ENCODE measurements at places on chromosomes 1 and 21.
A peak's percentile ranks its signal among the peaks of the same experiment; 100 is the strongest.

DNA sequence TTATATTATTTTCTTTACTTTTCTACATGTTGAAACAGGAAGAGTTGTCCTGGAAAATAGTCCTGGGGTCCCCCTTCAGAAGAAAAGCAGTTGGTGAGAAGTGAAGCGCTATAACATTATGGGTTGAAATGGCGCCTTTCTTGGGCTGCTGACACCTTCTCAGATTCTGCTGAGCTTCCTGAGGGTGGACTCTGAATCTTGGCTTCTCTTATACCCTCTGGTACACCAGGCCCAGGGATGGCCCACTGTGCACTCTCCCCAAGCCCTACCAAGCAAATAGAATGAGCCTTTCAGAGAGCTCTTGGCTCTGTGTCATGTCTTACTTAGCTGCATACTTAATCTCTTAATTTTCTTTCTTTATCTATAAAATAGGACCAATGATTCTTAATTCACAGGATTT lies 42.3 kb downstream of the CD247 start:
- DNase-seq, result no peak

GRCh38 chr1:38028671-38029070 lies 16.1 kb downstream of the UTP11 start:
- DNase-seq, result no peak

DNA sequence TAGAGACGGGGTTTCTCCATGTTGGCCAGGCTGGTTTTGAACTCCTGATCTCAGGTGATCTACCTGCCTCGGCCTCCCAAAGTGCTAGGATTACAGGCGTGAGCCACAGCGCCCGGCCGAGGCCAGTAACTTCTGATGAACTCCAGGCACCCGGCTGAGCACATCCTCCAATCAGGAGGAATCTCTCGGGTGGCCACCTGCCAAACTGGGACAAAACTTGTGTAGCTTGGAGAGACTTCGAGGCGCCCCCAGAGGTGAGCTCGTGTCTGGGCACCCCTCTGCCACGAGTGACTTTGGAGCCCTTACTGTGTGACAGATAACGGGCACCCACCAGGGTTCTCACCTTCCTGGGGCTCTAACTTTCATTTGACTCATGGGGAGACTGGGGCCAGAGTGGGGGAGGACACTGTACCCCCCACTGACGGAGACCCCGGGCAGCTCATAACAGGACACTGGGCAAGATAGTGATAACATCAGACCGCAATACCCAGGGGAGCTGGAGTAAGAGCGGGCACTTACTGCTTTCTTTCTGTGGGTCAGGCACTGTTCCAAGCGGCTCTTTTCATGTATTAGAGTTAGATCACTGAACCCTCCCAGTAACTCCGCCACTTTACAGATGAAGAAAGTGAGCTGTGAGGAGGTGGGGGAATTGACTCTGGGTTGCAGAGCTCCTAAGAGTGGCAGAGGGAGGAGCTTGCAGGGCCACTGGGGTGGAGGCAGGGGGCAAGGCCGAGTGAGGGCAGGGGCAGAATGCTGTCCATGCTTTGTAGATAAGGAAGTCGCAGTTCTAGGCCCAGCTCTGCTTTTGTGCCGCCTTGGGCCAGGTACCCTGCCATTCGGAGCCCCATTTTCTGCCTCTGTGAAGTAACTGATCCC lies 1.9 kb upstream of the PADI2 start:
- DNase-seq, result no peak

GRCh38 chr1:36122062-36123030 lies 2.7 kb downstream of the COL8A2 start:
- no peak for DNase-seq

GRCh38 chr1:6343506-6344405 lies 49.8 kb downstream of the ACOT7 start:
- peak; percentile 39 for DNase-seq

GRCh38 chr1:244941121-244941520 lies 76.8 kb upstream of the HNRNPU start:
- DNase-seq, result no peak

DNA sequence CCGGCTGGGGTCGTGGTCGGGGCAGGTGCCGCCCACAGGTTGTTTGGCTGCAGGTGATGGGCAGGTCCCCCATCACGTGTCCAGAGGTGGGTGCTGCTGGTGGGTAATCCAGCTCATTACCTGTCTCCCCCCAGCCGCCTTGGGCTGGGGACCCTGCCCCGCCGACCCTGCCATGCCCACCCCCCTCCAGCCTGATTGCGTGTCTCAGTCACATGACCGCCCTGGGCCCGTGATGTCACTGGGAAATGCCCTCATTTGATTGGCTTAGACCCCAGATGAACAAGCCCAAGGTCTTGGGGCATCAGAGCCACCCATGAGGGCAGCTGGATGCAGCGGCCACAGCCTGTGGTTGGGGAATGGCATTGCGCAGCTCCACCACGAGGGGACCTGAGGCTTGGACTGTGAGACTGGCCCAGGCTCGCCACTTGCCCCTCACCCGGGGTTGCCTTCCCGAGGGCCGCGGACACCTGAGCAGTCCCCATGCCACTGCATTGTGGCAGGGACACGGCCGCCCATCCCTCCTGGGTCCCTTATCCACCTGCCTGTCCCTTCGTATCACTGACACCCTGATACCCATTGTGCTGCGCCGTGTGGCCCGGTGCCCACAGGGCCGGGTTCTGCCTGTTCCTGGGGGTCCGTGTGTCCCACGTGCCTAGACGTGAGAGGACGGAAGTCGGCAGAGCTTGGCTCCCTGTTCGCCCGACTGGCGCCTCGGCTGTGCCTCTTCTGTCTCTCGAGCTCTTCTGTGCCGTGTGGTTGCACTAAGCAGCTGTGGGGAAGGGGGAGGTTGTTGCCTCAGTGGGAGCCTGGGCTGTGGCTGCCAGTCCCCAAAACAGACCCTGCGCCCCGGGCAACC lies 68.0 kb downstream of the FAAP20 start:
- DNase-seq, result no peak

DNA sequence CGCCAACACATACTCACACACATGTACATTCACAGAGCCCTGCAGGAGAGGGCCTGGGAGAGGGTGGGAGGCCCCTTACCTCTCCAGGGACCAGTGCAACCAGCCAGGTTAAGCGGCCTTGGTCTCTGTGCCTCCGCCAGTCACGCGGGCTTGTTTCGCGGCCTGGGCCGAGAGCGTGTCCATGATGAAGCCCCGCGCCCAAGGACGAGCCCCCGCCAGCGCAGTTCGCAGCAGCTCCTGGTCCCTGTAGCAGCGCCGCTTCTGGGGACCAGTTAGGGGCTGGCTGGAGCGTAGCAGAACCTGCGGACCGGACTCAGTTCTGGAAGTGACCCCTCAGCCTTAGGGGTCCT lies 7.3 kb upstream of the FAM167B start:
- no peak for DNase-seq

DNA sequence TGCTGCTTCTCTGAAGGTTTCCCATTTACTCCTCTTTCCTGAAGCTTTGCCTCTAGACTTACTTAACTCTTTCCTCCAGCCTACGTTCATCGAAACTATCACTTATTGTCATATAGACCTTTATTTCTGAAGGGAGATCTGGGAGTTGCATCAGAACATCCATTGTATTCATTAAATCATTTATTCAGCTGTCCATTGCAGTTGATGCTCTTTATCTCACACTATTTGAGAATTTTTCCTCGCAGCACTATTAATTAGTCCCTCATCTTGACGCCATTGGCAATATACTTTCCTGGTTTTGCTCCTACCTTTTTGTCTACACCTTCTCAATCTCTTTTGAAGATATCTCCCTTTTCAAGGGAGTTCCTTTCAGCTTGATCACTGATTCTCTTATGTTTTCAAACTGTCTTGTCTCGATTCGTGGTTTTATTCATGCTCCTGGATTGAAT lies 757 bp upstream of the LRIF1 start:
- no peak for DNase-seq

DNA sequence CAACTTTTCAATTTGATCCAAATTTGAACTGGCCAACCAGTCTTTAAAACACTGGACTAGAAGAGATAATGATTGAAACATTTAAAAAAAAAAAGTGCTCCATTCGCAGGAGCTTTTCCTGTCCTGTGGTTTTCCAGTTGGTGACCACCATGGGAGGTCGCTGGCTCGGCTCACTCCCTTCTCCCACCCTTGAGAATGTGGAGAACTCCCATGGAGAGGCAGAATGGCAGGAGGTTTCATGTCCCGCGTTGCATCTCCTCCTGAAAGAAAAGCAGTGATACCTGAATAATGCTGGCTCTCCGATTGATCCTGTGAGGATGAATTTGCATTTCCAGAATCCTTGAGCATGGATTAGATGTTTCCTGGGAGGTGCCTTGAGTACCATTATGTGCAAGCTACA lies 16.5 kb upstream of the MPZL1 start:
- DNase-seq, result no peak

GRCh38 chr1:85975912-85976371 lies 180.6 kb downstream of the COL24A1 start:
- no peak for DNase-seq

- DNase-seq, result no peak
These were observed 287.5 kb downstream of the HLX start for GRCh38 chr1:221166559-221167318.

- DNase-seq, result no peak
These were observed 5.4 kb downstream of the PNRC2 start for GRCh38 chr1:23964790-23965740.

DNA sequence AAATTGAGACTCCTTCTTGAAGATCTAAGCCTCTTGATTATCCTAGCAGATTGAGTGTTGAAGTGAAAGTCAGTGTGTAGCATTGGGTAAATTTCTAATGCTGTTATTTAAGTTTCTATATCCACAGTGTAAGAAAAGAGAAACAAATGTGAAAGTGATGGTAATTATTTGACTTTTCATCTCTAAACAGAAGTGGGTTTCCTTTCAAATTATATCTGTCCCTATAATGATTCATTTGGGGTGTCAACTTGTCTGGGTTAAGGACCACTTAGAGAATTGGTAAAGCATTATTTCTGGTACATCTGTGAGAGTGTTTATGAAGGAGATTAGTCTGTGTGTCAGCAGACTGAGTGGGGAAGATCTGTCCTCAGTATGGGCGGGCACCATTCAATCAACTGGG lies 133.0 kb upstream of the HMCN1 start:
- no peak for DNase-seq

DNA sequence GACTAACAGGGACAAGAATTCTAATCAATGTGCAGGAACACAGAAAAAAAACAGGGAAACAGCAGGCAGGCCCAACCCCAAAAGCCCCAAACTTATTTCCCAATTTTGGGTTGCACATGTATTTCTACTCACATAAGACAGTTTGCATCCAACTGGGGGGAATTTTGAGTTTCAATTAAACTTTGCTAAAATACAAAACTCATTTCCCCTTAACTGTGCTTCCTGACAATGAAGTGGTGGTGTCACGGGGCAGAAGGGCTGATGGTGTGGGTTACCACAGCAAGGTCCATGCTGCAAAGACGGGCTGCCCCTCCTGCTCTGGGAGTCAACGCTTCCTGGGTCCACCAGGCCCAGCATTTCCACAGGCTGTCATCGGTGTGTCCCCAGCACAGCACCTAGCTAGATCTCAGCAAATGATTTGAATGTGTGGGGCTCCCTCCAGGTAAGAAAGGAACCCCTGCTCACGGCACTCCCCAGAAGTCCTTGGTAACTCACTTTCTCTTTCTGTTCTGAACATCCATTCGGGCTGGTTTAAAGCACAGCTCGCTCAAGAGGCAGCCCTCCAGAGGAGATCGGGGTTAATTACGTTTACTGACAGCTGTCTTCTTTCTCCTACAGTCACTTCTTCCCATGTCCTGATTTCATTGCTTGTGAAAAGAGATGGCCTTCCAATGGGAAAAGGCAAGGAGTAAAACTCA lies 27.4 kb downstream of the HIVEP3 start:
- peak; percentile 38 for DNase-seq

Data from stimulated activated CD4-positive, alpha-beta T cell treated with anti-CD3 and anti-CD28 coated beads, TNF-alpha, amount 100 ng/mL, for 1 hour (primary cell).